Osteocyte (in vitro differentiated cells): ENCODE measurements at places on chromosomes 7 and 10. TPM values are rescaled to one million over a fixed set of nuclear protein-coding genes. Genes with fewer than 3 reads are reported as not detected.

- H3K36me3 ChIP-seq = no peaks in the 10 kb centered on the region
- H3K27ac ChIP-seq = no peak overlapping the region
- no peaks in the 10 kb centered on the region for H3K27me3 ChIP-seq
- no peak overlapping the region for H3K4me3 ChIP-seq
These were observed 462.3 kb upstream of the POT1 start for GRCh38 chr7:125391921-125392320.

- no peaks in the 10 kb centered on the region for H3K4me1 ChIP-seq
- DNase-seq = no peak
- no peak overlapping the region for H3K4me3 ChIP-seq
These were observed 297.6 kb upstream of the PLXDC2 start for GRCh38 chr10:19518632-19519031.

- no peak overlapping the region for H3K4me3 ChIP-seq
- no peaks in the 10 kb centered on the region for H3K27me3 ChIP-seq
- no peak overlapping the region for H3K27ac ChIP-seq
- DNase-seq = peak; percentile 64
- H3K36me3 ChIP-seq = peaks cover 10% of the 10 kb centered on the region
These were observed 268.7 kb downstream of the CELF2 start for GRCh38 chr10:11286261-11286852.

Gene FRMPD2
- total RNA-seq = not detected in 2 replicates

- no peaks in the 10 kb centered on the region for H3K36me3 ChIP-seq
- no peak for DNase-seq
- H3K4me1 ChIP-seq = peaks cover 2% of the 10 kb centered on the region
- no peaks in the 10 kb centered on the region for H3K27me3 ChIP-seq
- H3K27ac ChIP-seq = no peak overlapping the region
- H3K4me3 ChIP-seq = no peak overlapping the region
These were observed 273.7 kb downstream of the SEMA3D start for GRCh38 chr7:84912993-84913635.

GRCh38 chr10:133379152-133379800 is at the start of gene PAOX:
Gene PAOX (plus strand): TSS chr10:133379262. CDS start chr10:133379317, 55 bp downstream.
- no peak for DNase-seq
- peaks cover 2% of the 10 kb centered on the region for H3K36me3 ChIP-seq
- H3K4me1 ChIP-seq = peaks cover 2% of the 10 kb centered on the region
- H3K4me3 ChIP-seq = peak within 1 kb of the TSS; percentile 76
- no peaks in the 10 kb centered on the region for H3K27me3 ChIP-seq

DNA sequence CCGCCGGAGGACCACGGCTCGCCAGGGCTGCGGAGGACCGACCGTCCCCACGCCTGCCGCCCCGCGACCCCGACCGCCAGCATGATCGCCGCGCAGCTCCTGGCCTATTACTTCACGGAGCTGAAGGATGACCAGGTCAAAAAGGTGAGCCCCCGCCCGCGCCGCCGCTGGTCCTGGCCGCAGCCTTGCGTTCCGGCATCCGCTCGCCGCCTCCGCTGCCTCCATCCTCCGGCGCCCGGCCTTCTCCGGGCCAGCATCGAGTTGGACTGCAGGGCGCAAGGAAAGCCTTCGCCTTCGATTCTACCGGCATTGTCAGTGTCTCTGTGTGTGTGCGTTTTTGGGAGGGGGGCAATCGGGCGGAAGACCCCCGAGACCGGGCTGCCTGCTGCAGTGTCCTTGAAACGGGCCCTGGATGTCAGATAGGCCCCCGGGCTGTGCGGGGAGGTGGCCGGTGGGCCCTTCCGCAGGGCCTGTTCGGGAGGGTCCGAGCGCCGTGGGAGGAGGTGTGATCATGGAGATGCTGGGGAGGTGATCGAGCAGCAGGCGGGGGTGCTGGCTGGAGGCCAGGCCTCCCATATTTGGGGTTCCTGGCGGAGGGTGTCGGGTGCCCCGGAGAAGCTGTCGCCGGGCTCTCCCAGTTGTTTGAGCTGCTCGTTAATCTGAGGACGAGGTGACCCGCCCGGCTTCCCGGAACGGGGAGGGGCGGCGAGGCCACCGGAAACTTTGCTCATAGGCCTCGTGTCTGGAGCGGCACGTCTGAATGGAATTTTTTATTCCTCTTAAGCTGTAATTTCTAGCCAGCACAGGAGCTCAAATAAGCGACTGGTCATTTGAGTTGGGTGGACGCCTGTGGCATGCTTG is 40.8 kb downstream of the HK1 start:
- no peaks in the 10 kb centered on the region for H3K27me3 ChIP-seq
- no peaks in the 10 kb centered on the region for H3K36me3 ChIP-seq
- DNase-seq = no peak
- H3K27ac ChIP-seq = peak overlapping the region; percentile 87

DNA sequence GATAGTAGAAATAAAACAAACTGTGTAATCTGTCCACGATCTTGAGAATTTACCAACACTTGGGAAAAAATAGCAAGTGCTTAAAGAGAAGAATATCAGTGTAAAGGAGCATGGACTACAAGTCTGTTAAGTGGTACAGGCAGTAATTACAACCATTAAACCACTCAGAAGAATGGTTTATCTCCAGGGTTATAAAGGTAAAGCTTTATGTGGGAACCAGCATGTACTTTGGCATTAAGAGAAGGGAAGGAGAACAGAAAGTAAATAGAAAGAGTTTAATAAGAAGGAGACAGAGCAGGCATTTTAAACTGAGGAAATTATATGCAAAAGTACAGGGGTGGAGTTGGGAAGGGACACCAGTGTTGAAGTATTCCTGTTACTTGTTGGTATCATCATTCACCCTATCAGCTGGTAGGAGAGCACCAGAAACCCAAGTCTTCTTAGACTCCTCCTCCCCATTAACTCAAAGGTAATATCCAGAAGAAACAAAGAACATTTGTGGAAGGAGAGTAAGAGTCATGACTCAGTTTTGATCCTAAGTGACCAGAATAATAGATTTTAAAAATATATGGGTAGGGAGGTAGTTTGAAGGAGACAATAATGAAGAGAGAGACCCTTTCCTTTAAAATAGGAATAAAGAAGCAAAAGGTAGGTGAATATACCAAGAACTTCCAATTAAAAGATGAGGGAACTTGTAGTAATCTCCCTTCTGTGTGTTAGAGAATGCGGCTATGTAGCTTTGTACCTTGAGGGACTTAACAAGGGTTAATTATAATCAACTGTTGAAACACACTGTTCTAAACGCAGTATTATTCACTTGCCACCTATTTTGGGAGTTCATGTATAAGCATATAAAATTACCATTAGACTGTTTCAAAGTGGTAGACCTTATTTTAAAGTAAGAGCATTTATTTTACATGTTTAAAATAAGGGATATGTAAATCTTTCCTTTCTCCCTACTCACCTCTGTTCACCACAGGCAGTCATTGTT is 92.1 kb upstream of the STRIP2 start:
- H3K27me3 ChIP-seq = no peaks in the 10 kb centered on the region
- peaks cover 14% of the 10 kb centered on the region for H3K4me1 ChIP-seq
- no peak overlapping the region for H3K27ac ChIP-seq
- H3K36me3 ChIP-seq = no peaks in the 10 kb centered on the region
- no peak for DNase-seq
- H3K4me3 ChIP-seq = no peak overlapping the region

GRCh38 chr7:44547536-44548231 is 6.6 kb upstream of the NPC1L1 start:
- peak overlapping the region; percentile 18 for H3K27ac ChIP-seq
- no peak overlapping the region for H3K4me3 ChIP-seq
- H3K27me3 ChIP-seq = peaks cover 29% of the 10 kb centered on the region

Gene CFAP70
- total RNA-seq = 0.86 and 1.2 TPM in 2 replicates
